ENCODE measurements at places on chromosomes 11 and 22.

GRCh38 chr11:112211536-112211935 lies 14.7 kb upstream of the PTS start:
- no peak for DNase-seq

GRCh38 chr11:44344921-44345320 lies 35.0 kb upstream of the ALX4 start:
- no peak for DNase-seq

DNA sequence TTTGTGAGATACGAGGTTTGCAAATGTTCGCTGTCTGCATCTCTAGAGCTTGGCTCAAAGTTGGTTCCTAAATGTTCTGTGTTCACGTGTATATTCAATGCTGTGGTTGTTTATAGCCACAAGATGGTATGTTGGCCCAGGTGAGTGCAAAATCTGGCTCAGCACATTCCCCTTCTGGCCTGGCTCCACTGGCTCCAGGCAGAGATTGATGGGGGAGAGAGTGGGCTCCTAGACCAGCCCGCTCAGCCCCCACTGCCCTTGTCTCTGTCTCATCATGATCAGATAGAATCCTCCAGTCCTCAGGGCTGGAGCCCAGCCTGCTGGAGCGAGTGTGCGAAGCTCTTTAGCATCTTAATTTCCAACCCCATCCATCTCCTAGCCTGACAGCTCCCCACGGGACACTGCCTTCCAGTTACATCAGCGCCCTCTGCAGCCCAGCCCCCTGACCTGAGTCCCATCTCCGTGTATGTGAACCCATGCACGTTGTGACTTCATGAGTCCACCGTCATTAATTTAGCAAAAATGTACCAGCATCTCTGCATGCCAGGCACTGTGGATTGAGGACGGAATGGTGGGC lies 2.0 kb downstream of the P2RX3 start:
- no peak for DNase-seq

GRCh38 chr11:72179049-72179803 lies 12.7 kb upstream of the FOLR1 start:
- no peak for DNase-seq

DNA sequence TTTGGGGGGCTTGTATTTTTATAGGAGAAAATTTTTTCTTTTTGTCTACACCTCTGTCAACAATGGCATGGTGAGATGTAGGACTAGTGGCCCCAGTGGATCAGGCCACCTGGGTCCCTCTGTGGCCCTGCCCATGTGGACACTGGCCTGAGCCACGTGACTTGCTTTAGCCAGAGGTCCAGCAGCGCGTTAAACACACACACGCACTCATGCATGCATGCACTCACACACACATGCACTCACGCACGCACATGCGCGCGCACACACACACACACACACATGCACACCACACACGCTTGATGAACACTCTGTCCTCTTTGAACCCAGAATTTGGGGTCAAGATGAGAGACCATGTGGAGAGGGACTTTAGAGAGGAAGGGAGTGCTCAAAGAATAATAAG lies 59.4 kb upstream of the NUP50 start:
- DNase-seq = no peak

DNA sequence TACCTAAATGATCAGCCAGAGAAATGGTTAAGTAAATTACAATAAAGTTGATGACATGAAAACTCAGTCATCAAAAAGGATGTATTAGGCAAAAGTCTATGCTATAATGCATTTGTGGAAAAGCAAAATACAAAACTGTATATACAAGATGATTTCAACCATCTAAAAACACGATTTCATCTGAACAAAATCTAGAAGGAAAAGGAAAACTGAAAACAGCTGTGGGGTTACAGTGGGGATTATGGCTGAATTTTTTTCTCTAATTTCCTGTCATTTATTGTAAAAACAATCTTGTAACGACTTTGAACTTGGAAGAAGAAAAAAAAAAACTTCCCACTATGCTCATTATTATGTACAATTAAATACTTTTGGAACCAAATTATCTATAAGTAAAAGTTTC lies 30.3 kb downstream of the CHEK2 start:
- DNase-seq = no peak

GRCh38 chr11:70034740-70035365 lies 43.3 kb upstream of the ANO1 start:
- DNase-seq = no peak

DNA sequence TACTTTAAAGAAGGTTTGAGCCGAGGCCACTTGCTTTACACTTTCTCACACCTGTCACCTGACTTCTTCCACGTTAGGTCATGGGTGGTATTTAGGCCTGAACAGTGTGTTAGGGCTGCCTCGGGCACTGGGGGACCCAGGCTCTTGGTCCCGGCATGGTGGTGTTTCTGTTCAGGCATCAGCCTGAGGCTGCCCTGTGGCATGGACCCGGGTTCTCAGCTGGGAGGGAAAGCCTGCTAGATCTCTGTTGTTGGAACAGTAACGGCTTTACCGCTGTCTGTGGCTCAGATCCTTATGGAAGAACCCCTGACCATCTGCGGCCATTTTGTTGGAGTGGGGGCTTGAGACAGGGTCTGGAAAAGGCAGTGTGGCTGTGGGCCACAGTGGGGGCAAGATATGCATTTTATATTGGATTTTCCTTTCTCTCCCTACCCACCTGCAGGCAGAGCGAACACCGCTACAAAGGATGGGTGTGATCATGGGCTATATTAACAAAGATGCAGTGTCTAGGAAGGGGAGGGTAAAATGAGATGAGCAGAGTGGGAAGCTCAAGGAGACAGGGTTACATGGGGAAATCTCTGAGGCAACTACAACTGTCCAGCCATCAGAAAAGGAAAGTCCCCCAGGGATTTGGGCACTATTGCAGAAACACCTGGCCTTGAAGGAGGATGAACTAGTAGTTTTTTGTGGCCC lies 1.6 kb upstream of the KCNJ11 start:
- DNase-seq = no peak

DNA sequence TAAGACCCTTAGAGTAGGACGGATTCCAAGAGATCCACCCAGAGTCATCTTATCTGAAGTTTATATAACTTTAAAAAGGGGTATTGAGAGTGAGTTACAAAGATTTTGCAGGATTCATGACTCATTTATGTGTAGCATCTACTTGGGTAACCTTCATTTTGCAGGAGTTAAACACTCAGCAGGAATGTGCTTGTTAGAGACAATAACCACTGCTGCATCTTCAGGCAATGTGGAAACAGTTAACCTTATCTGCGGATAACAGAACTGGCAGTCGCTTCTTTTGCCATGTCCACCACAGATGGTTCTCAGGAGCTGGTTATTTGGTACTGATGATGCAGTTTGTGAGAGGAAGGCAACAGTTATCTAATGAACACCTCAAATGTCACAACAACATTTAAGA lies 417.9 kb upstream of the DDI1 start:
- peak; percentile 4 for DNase-seq

- peak; percentile 98 for DNase-seq
Observed at GRCh38 chr22:37741312-37741795, 44.5 kb downstream of the TRIOBP start.

GRCh38 chr11:4578624-4579023 lies 2.9 kb upstream of the OR52I2 start:
- no peak for DNase-seq

- no peak for DNase-seq
Observed at GRCh38 chr11:90318651-90319050, 95.8 kb upstream of the CHORDC1 start.

GRCh38 chr11:85710917-85711316 lies 24.9 kb upstream of the CCDC89 start:
- no peak for DNase-seq

- no peak for DNase-seq
Observed at GRCh38 chr22:38868886-38869381, 3.1 kb downstream of the CBX6 start.

DNA sequence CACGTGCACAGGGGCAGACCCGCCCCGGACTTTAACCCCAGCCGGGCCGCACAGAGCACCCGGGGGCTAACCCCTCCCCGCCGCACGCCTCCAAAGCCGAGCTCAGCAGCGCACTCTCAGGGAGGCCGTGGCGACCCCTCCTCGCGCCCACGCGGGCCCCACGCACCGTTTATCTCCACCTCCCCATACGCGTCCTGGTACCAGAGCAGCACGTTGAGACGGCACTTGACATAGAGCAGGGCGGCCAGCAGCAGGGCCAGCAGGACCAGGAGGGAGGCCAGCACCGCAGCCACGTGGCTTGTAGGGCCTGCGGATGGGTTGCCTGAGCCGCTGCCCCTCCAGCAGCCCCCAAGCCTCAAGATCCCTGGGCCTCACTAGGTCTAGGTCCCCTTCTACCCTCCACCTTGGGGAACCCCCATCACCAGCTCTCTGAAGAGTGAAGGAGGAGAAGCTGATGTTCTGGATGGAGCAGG lies 7.1 kb downstream of the SIGIRR start:
- no peak for DNase-seq

DNA sequence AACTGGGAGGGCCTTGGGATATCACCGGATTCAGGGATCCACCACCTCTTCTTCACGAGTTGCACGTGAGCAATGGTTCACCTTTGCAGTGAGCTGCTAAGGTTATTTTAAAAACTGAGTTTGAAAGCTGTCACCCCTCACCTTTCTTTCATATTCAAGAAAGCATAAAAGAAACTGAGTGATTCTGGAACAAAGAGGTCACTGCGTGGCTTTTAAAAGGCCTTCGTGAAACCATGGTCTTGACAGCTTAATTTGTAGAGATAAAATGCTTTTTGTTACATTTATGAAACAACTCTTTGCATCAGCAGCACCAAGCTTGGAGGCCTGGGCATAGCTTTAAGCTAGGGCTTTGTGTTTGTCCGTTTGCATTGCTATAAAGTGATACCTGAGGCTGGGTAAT lies 101.4 kb upstream of the NECTIN1 start:
- DNase-seq = no peak

GRCh38 chr22:37383341-37383740 lies 43.9 kb downstream of the ELFN2 start:
- no peak for DNase-seq

- no peak for DNase-seq
Observed at GRCh38 chr11:1167256-1167655, 9.5 kb downstream of the MUC5AC start.

GRCh38 chr11:68658661-68659060 lies 25.7 kb upstream of the GAL start:
- peak; percentile 12 for DNase-seq

DNA sequence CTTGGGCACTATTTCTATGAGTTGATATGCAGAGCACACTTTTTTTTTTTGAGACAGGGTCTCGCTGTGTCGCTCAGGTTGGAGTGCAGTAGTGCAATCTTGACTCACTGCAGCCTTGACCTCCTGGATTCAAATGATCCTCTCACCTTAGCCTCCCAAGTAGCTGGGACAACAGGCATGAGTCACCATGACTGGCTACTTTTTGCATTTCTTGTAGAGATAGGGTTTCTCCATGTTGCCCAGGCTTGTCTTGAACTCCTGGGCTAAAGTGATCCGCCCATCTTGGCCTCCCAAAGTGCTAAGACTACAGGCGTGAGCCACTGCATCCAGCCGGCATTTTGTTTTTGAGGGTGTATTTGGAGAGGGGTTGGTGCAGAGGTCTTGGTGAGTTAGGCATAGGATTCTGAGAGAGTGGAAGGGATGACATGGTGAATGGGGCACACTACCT lies 29.9 kb upstream of the MTCH2 start:
- no peak for DNase-seq

GRCh38 chr11:123034597-123034996 lies 27.3 kb downstream of the HSPA8 start:
- DNase-seq = no peak

DNA sequence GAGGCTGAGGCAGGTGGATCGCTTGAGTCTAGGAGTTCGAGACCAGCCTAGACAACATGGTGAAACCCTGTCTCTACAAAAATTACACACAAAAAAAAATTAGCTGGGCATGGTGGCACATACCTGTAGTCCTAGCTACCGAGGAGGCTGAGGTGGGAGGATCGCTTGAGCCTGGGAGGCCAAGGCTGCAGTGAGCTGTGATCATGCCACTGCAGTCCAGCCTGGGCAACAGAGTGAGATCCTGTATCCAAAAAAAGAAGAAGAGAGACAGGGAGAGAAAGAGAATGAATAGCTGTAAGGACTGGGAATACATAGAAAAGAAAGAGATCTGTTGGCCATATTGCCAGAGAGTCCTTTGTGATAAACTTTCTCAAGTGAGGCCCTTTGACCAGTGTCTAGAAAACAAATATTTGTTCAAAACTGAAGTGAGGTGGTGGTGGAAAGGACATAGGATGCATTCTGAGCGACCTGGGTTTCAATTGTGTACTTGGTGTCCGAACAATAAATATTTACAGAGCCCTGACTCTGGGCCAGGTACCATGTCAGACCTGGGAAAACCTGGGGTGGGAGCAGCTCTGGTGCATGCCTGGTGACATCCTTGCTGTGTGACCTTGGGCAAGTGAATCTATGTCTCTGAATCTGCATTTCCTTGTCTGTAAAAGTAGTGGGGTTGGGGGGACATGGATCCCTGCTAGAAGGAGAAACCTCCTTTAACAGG lies 89.6 kb upstream of the CRYBB3 start:
- DNase-seq = no peak

- DNase-seq = no peak
Observed at GRCh38 chr11:44977493-44977984, 26.9 kb upstream of the TP53I11 start.

Measured in fibroblast of the conjunctiva (primary cell).